Small intestine (tissue), 16 donors: ENCODE measurements at places on chromosomes 12 and 14.

GRCh38 chr12:65333649-65334048 is 55.2 kb downstream of the MSRB3 start:
- DNase-seq = no peak

- no peak for DNase-seq
Measured at GRCh38 chr14:53808042-53808441, 148.6 kb downstream of the BMP4 start.

DNA sequence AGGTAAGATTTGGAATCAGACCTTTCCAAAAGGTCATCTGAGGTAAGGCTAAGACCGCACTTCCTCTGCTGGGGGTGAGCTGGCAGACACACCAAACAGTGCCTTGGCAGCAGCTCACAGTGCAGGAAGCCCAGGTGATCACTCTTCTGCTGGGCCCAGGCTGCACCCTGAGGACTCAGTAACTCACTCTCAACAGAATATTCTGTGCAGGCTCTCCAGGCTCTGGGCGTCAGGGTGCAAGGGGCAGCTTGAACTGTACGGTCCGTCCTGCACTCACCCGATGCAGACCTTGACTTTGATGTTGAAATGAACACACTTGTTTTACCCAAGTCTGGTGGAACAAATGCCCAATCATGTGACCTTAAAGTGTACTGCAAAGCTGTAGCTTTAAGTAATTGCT is 6.0 kb downstream of the ALKBH2 start:
- peak; percentile 23 for DNase-seq

GRCh38 chr12:5661811-5662210 is 229.9 kb downstream of the NTF3 start:
- DNase-seq = peak; percentile 83

GRCh38 chr14:22883173-22883976 is at the start of gene REM2:
TSS of gene REM2 (plus strand) at chr14:22883222. CDS start at chr14:22883288, 66 bp downstream.
- DNase-seq = no peak

DNA sequence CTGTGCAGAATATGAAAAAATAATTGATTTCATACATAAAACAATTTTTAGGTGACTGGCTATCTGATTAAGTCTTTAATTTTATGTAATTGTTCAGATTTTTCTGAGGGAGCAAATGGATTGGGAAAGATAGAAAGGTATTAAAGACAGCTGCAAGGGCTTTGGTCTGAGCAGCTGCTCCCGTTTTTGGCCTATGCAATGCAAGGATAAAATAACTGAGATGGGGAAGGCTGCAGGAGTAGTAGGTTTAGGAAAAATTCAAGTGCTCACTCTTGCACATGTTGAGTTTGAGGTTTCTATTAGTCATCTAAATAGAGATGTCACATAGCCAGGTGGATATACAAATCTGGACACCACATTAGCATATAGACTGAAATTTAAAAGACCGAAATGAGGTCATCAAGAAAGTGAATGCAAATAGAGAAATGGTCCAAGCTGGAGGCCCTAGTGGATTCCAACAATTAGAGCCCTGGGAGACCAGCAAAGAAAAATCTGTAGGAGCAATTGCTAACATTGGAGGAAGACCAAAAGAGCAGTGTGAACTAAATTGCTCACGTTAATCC is 144.0 kb downstream of the PPFIA2 start:
- no peak for DNase-seq

DNA sequence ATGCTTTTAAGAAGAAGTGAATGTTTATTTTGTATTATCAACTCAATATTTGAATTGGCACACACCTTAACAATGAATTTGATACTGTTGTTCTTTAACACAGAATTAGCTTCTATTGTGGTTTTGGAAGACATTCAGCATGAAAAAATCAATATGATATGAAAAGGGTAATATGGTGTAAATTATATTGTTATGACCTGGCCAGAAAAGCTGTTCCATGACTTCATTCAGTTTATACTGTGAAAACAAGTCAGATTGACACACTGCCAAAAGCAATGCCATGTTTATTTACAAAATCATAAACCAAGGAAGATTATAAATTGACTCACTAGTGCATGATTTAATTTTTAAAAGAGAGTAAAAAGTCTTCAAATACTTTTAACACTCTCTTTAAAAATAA is 851.4 kb upstream of the SEL1L start:
- no peak for DNase-seq

GRCh38 chr12:47698631-47699030 is 7.2 kb downstream of the RPAP3 start:
- DNase-seq = no peak

- DNase-seq = no peak
Measured at GRCh38 chr12:49863946-49864797, 21.3 kb upstream of the BCDIN3D start.

GRCh38 chr14:73503648-73504047 is 12.9 kb downstream of the RIOX1 start:
- DNase-seq = no peak

GRCh38 chr14:64704143-64704742 is at the start of gene PLEKHG3:
TSS of gene PLEKHG3 (plus strand) at chr14:64704424. CDS start at chr14:64727632, 23,208 bp downstream.
- DNase-seq = peak; percentile 95

DNA sequence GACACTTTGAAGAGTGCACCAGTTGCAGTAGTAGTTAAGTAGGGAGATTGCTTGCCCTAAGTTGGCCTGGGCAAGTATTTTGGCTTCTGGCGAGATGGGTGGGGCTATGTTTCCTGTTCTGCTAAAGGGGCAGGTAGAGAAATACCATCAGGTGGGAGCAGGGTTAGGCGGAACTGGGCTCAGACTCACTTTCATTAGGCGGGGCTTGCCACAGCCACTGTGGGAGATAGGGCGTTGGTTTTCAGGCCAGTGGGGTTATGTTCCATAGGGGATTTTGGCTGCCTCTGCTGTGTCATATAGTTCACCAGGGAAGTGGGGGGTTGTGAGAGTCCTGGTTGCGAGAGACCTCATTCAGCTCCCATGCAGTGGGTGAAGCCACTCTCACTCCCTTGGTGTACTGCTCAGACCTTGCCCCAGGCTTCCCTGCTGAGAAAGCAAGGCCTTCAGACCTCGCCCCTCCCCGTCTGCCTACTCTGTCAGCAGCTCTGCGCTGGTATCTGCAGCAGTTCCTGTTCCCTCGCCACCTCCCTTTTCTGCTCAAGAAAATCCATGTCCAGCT is 43.3 kb downstream of the AEBP2 start:
- peak; percentile 4 for DNase-seq

- DNase-seq = no peak
Measured at GRCh38 chr12:47400266-47400665, 305.6 kb downstream of the RPAP3 start.

- DNase-seq = no peak
Measured at GRCh38 chr12:75130811-75131210, 78.8 kb downstream of the KCNC2 start.

DNA sequence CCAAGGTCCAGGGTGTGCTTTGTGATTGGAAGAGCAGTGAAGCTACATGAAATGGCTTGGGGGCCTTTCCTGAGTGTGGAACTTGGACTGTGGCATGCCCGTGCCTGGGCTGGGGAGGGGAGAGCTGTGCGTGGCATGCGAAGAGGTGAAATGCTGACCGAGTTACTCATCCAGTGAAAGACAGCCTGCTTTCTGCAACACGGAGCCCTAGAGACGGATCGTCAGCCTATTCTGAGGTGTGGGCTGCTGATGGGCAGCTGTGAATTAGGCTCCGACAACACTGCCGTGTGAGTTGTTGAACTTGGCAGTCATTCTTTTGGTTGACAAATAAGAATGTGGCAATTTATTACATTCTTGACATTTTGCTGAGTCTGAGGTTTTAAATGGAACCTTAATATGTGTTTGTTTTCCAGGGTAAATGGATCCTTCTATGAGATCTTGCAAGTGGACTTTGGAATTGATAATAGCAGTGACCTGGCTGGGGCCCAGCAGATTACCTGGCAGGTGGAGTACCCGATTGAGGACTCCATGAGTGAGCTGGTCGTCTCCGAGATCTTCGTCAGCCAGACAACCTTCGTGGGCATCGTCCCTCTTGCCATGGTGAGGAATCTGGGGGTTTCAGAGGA is 453.9 kb downstream of the AACS start:
- DNase-seq = peak; percentile 7

DNA sequence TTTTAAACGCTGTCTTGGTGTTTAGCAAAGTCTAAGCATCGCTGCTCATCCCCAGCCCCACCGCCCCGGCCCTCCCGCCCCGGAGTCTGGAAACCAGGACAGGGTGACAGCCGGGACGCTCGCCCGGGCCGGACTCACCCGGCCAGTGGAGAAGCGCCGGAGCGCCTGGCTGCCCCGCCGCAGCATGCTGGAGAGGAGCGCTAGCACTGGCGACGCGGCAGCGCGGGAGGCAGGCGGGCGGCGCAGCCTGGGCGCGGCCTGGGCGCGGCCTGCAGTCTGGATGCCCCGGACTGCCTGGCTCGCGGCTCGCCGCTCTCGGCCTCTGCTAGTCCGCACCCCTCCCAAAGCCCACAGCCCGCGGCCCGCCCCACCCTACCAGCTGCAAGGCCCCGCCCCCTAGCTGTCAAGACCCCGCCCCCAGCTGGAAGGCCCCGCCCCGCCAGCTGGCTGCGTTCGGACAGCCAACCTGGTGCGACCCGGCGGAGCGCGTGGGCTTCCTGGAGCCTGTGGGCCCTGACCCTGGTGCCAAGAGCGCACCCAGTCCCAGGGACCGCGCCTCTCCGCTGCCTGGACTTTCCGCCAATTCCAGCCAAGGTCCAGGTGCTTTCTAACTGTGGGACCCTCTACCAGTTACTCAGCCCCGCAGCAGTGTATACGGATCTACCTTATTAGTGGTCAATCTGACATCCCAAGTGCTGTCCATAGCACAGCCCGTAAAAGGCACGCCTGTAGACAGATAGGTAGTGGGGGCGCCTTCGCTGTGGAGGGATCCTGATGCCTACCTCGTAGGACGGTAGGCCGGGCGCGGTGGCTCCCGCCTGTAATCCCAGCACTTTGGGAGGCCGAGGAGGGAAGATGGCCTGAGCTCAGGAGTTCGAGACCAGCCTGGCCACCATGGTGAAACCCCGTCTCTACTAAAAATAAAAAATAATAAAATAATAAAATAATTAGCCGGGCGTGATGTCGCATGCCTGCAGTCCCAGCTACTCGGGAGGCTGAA is at the start of gene ALDH1L2:
Gene ALDH1L2, minus strand, starts transcription at position 208 of the 1,000 bp plus-strand sequence. Its CDS starts 22 bp downstream, at position 186.
- peak; percentile 51 for DNase-seq

DNA sequence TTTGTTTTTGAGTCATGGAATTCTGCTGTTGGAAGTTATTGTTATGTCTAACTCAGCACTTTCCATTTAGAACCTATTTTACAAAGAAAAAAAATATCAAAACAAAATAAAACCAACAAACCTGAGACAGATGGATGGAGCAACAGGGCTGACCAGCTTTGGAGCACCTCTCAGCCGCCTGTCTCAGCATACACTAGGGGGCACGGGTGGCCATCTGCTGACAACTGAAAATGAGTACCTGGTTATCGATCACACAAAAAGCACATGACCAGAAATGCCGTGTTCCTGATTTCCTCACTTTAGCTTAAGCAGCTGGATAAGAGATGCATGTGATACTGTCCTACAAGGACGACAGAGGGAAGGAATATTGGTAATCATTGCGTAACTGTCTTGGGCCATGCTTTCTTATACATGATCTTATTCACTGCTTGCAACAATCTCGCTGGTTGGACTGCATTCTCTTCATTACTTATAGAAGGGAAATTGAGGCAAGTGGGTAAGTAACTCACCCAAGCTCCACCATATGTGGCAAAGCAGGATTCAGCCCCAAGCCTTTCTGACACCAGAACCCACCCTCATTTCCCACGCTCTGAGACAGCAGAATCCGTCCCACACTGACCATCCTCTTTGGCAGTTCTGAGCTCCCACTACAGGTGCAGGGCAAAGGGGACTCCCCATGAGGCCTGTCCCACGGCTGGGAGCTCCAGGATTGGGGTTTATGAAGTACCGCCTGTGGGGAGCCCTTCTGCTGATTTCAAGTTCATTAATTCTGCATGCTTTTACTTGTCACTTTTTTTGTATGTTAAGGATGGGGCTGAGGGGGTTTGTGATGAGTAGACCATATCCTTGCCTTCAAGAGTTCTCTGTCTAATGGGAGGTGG is 43.5 kb downstream of the C14orf132 start:
- no peak for DNase-seq

GRCh38 chr14:103535081-103535890 is 6.3 kb downstream of the TRMT61A start:
- no peak for DNase-seq

DNA sequence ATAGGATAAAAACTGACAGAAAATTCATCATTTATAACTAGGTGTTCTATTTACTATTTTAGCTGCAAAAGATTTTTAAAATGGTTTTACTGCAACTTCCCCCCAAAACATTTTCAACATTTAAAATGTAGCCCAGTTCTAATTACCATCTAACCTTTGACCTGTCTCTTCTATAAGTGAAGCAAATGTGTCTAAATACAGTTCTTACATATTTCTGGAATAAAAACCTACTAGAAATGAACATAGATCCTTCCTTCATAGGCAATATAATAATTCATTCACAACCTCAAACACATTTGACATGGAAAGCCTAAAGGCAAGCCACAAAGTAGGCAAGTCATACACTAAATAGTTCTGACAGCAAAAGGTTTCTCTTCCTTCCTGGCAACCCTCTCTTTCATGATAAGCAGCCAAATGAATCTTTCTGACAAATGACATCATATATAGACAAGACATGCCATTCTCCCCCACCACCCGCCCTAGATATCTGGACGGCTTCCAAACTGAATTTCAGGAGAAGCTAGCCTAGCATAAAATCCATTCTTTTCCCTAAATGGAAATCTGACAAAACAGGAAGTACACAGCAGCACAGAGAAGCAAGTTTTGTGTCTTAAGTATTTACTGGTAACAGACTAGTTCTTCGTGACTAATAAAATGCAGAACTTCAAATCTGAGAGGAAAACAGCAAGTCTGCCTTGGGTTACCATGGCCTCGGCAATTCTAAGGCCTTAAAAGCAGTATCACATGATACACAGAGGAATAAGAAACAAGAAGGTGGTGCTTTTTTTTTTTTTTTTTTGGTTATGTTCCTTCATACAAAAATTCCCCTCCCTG is 17.2 kb upstream of the ARID4A start:
- peak; percentile 60 for DNase-seq

- no peak for DNase-seq
Measured at GRCh38 chr12:91432089-91432488, 249.5 kb upstream of the DCN start.

- no peak for DNase-seq
Measured at GRCh38 chr14:66228267-66228970, 257.8 kb upstream of the CCDC196 start.

DNA sequence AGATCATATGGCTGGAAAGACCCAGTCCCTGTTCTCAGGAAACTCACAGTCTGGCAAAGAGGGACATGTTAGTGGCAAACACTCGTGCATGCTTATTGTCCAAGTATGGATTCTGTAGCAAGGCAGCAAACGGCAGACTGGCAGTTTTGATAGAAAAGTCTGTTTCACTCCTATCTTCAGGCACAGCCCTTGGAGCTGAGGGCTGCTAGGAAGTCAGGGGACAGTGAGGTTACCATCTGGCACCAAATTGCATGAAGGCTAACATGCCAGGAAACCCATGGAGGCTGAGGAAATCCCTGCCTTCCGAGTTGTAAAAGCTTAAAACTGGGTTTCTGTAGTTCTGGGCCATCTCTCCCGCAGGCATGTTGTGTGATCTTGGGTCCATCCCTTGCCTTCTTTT is 32.9 kb downstream of the CALM1 start:
- no peak for DNase-seq
